ENCODE measurements at places on chromosomes 1 and 21. TPM values are rescaled to one million over a fixed set of nuclear protein-coding genes. Genes with fewer than 3 reads are reported as not detected.

Gene LCE1B
- not detected for total RNA-seq

Gene PTPN7
- 0.72 TPM for total RNA-seq

Gene FBXO2
- total RNA-seq, result 0.61 TPM

Gene PPFIA4
- total RNA-seq, result 2.5 TPM

Gene CCDC30
- total RNA-seq, result 7.7 TPM

DNA sequence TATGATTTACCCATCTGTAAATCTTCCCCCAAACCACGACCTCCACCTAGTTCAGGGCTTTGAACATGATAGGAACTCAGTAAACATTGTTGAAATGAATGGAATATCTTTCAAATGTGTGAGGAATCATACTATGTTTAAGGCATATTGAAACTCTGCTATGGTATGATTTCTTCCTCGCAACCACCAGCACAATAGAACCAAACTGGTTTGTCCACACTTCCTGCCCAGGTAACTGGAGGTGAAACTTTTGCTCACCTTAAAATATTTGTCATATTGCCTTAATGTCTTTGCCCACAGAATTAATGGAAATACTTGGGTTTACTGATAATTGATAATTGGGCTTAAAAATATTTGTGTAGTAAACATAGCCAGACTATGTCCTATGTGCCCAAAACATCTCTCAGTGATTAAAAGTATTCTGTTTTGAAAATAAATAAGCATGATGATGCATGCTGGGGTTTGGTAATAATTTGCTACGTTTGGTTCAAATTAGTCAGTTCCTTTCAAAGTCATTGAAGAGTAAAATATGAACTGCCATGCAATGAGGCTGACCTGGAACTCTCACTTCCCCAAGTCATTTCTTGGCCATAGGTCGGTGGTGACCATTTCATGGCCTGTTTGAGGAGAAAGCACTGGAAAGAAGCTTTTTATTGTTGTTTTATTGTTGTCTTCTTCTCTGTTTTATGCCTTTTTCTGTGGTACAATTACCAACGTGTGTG is 73.3 kb downstream of the TNFSF18 start:
- no peaks in the 10 kb centered on the region for H3K4me1 ChIP-seq
- H3K27me3 ChIP-seq, result no peaks in the 10 kb centered on the region
- no peak overlapping the region for H3K4me3 ChIP-seq
- DNase-seq, result no peak
- no peak overlapping the region for H3K27ac ChIP-seq
- H3K36me3 ChIP-seq, result no peaks in the 10 kb centered on the region

DNA sequence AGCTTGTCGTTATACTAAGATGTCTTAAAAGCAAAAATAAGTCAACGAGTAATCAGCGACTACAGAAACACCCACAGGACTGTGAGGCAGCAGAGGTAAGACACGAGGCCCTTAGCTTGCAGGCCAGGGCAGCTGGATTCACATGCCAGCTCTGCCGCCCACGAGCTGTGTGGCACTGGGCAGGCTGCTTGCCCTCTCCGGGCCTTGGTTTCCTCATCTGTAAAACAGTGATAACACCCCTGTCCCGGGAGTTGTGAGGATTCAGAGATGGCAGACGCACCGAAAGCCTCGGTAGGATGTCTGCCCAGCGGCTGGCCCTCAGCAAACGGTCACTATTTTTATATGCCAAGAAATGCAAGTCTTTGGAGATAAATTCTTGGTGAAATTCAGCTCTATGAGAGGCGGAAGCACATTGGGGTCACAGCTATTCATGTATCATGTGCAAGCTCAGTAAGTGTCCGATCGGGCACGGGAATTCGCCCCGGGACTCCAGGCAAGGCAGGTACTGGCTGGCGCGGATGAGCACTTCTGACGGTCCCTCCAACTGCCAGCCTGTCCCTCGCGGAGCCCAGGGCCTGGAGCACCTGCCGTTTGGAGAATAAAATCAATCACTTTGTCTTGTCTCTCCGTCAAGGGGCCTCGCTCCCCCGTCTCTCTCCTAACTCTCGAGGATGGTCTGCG is 1.1 kb downstream of the C2CD2 start:
- DNase-seq, result no peak
- peaks cover 16% of the 10 kb centered on the region for H3K4me1 ChIP-seq
- H3K27me3 ChIP-seq, result no peaks in the 10 kb centered on the region

DNA sequence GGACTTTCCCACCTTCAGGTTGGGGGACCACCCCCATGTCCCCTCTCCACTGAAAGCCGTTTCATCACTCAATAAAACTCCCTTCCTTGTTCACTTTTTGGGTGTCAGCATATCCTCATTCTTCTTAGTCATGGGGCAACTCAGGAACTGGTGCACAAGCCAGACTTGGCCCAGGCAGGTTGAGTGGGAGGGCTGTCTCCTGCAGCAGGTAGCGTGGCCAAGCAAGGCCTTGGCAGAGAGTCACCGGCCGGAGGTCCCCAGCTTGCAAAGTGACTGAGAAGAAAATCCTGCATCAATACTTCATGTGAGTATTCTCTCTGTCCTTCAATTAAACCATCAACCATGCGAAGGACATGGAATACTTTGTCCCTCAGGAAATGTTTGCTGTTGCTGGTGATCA is 148.9 kb downstream of the RHOU start:
- DNase-seq, result no peak
- no peaks in the 10 kb centered on the region for H3K4me1 ChIP-seq
- H3K36me3 ChIP-seq, result no peaks in the 10 kb centered on the region
- H3K4me3 ChIP-seq, result no peak overlapping the region

DNA sequence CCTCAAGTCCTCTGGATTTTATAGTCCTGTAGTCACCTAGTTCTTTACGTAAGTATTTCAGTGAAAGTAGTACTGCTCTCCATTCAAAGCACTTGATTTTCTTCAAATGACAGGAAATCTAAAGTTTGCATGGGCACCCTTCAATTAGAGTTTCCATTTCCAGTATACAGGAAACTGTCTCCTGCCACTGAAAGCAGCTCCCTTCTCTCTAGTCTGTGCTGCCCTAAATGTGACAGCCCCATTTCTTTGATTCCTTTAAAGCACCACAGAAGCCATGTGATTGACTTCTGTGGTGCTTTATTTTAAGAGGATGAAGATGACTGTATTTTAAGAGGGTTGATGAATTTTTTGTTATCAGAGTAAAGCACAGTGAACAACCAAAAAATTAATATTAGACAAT is 226.1 kb downstream of the DNAH14 start:
- no peaks in the 10 kb centered on the region for H3K4me1 ChIP-seq
- peak overlapping the region; percentile 2 for H3K4me3 ChIP-seq
- H3K27me3 ChIP-seq, result peaks cover 18% of the 10 kb centered on the region
- H3K36me3 ChIP-seq, result no peaks in the 10 kb centered on the region
- H3K27ac ChIP-seq, result peak overlapping the region; percentile 46

DNA sequence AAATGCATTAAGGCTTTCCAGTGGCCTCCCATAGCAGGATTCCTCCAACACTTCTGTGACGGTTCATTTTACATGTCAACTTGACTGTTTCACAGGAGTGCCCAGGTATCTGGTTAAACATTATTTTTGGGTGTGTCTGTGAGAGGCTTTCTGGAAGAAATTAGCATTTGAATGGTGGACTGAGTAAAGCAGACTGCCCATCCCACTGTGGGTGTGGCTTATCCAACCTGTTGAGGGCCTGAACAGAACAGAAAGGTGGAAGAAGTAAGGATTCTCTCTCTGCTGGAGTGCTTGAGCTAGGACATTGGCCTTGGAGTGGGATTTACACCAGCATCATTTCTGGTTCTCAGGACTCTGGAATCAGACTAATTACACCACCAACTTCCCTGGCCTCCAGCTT is 85.6 kb downstream of the RGS7 start:
- H3K27me3 ChIP-seq, result peaks cover 2% of the 10 kb centered on the region
- H3K4me3 ChIP-seq, result no peak overlapping the region
- H3K4me1 ChIP-seq, result no peaks in the 10 kb centered on the region
- H3K27ac ChIP-seq, result no peak overlapping the region

DNA sequence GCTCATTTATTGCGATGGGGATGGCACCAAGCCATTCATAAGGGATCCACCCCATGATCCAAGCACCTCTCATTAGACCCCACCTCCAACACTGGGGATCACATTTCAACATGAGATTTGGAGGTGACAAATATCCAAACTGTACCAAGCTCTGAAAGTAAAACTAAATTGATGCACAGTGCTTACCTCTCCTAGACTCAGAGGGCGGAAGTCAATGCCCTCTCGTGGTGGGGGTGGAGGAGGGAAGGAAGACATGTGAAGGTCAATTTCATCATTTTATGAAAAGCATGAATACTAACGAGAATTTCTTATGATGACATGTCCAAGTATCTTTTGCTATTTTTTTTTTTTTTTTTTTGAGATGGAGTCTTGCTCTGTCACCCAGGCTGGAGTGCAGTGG is 120.0 kb downstream of the PGBD5 start:
- H3K4me1 ChIP-seq, result peaks cover 24% of the 10 kb centered on the region
- no peak overlapping the region for H3K27ac ChIP-seq
- H3K27me3 ChIP-seq, result no peaks in the 10 kb centered on the region

- H3K27me3 ChIP-seq, result no peaks in the 10 kb centered on the region
- no peak overlapping the region for H3K4me3 ChIP-seq
- DNase-seq, result peak; percentile 66
Measured at GRCh38 chr1:30525971-30526651, 197.3 kb downstream of the MATN1 start.

- H3K27me3 ChIP-seq, result peaks cover 75% of the 10 kb centered on the region
- H3K4me1 ChIP-seq, result peaks cover 4% of the 10 kb centered on the region
- DNase-seq, result peak; percentile 52
Measured at GRCh38 chr1:20361805-20362381, 71.2 kb downstream of the VWA5B1 start.

DNA sequence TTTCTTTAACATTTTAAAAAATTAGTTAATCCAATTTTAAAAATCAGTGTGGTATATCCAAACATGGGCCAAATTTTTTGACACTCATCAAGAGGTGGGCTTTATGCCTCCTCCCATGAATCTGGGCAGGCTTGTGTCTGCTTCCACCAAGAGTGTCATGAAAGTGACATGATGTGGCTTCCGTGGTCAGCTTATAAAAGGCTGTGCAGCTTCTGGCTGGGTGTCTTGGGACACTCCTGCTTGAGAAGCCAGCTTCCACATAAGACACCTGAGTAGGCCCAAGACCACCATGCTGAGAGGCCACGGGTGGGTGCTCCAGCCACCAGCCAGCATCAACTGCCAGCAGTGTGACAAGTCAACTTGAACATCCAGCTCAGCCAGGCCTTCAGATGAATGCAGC is 74.3 kb upstream of the RUNX3 start:
- H3K4me1 ChIP-seq, result no peaks in the 10 kb centered on the region
- H3K4me3 ChIP-seq, result no peak overlapping the region
- no peak for DNase-seq
- no peak overlapping the region for H3K27ac ChIP-seq
- no peaks in the 10 kb centered on the region for H3K36me3 ChIP-seq
